Fibroblast of skin of right biceps (primary cell): ENCODE measurements at places on chromosomes 3 and 15.
A peak's percentile ranks its signal among the peaks of the same experiment; 100 is the strongest.

DNA sequence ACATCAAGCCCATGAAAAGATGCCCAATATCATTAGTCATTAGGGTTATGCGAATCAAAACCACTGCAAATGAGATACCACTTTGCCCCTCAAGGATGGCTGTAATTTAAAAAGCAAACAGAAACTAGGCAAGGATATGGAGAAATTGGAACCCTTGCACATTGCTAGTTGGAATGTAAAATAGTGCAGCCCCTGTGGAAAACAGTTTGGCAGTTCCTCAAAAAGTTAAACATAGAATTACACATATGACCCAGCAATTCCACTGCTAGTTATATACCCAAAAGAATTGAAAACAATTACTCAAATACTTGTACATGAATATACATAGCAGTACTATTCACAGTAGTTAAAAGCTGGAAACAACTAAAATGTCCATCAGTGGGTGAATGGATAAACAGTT, 186.8 kb upstream of the CGNL1 start:
- no peak for DNase-seq

GRCh38 chr3:190718097-190718496, 144.4 kb downstream of the GMNC start:
- no peak for DNase-seq

- peak; percentile 66 for DNase-seq
Observed at GRCh38 chr3:117019082-117019713, 309.6 kb downstream of the TUSC7 start.

DNA sequence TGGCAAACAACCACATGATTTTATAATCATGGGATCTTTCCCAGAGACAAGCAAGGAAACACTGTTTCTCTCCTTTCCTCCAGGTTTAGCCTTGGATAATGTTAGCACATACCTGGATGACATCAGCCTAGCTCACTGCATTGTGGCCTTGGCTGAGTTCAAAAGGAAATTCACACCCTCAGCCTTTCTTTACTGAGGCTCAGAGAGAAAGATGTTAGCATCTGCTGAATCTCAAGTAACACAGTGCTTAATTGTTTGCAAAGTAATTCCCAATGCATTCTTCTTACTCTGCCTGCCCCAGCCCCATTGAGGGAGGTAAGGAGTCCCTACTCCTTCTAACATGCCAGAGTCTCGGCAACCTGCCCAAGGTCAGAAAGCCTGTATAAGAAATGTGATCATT, 432.2 kb upstream of the LMCD1 start:
- DNase-seq, result no peak

GRCh38 chr3:14605067-14605466, 46.5 kb upstream of the CCDC174 start:
- DNase-seq, result peak; percentile 73

- DNase-seq, result no peak
Observed at GRCh38 chr3:188589071-188589470, 435.1 kb downstream of the LPP start.

GRCh38 chr15:34085746-34086145, 15.9 kb downstream of the EMC7 start:
- DNase-seq, result no peak

DNA sequence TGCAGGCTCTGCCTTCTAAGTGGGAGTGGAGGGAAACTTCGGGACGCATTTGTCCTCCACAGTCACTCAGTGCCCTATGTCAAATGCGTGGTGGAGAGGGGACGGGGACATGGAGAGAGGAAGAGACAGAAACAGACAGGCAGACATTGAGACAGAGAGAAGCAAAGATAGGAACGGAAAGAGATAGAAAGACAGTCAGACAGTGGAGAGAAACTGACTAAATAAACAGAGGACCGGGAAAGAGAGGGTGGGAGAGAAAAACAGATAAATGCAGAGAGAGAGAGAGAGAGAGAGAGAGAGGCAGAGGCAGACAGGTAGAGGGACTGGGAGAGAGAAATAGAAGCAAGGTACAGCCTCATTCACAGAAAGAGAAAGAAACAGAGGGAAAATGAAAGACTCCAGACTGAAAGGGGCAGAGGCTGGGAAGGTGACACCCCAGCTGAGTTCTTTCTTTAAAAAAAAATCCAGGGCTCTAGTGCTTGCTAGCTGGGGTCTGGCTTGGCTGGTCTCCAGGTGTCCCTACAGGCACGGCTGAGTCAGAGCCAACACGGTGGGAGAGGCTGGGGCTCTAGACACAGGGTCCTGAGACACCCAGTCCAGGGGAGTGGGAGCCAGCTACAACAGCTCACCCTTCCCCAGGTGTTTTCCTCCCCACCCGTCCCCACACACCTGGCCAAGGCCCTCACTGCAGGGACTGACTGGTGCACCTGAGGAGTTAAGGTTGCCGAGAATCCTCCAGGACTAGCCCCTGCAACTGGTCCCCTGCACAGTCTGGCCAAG, 506.1 kb upstream of the PROK2 start:
- no peak for DNase-seq

DNA sequence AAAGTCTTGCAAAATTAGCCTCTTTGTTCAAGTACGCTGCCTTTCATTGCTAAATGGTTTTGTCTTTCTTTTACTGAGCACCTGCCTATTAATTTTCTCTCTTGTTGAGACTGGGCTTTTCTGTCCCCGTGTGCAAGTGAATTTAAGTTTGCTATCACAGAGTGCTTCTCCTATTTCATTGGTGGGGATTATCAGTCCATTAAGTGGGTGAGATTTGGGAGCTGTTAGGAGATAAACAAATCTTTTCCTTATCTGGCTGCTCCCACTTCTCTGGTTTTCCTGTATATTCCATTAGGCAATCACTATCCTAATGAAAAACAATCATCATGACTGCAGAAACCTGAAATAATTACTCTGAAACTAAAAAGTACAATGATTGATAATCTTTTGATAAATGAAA, 254.2 kb downstream of the NR1D2 start:
- DNase-seq, result no peak

DNA sequence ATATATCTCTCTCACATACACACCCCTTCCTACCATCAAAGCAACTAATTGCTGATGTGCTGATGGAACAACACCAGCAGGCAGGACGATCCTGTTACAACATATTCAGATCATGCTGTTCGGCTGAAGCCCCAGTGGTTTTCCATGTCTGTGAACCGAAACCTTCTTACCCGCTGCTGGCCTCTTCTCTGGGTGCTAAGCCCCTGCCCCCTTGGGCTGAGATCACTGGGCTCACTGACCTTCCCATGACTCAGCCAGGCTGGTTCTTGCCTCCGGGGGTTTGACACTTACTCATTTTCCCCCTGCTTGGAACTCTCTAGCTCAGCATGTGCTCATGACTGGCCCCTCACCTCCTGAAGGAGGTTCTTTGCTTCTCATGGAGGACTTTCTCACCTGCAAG, 122.0 kb upstream of the RGMA start:
- peak; percentile 25 for DNase-seq

DNA sequence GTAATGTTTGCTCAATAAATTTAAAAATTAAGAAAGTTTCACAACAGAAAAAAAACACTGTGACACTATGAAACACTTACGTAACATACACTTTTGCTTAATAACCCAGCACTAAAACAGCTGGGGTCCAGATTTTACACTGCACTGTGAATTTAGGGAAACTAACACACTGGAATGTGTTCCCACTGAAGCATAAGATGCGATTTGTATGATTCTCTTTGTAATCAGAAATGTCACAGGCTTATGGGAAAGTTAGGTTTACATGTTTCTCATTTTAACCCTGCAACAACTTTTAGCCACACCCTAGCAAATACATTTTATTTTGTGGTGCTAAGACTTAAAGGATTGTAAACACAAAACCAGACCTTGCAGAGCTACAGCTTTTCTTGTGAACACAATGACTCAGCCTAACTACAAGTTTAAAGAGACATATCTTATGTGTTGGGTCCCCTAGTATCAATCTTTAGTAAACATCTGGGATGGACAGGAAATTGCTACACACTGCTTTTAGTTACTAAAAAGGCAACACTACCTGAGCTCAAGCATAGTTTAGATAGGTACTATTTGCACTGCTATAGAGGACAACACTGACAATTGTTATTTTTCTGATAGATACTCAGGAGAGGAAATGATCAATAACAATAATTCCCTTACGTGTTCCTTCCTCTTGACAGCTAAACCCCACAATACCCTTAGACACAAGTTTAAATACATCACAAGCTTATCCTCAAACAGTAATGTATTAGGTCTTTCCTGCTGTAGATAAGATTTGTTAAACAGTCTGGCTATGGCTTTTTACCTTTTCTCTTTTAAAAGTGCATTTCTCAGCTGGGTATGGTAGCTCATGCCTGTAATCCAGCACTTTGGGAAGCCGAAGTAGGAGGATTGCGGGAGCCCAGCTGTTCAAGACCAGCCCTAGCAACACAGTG, 3.8 kb downstream of the PLD1 start:
- peak; percentile 63 for DNase-seq

DNA sequence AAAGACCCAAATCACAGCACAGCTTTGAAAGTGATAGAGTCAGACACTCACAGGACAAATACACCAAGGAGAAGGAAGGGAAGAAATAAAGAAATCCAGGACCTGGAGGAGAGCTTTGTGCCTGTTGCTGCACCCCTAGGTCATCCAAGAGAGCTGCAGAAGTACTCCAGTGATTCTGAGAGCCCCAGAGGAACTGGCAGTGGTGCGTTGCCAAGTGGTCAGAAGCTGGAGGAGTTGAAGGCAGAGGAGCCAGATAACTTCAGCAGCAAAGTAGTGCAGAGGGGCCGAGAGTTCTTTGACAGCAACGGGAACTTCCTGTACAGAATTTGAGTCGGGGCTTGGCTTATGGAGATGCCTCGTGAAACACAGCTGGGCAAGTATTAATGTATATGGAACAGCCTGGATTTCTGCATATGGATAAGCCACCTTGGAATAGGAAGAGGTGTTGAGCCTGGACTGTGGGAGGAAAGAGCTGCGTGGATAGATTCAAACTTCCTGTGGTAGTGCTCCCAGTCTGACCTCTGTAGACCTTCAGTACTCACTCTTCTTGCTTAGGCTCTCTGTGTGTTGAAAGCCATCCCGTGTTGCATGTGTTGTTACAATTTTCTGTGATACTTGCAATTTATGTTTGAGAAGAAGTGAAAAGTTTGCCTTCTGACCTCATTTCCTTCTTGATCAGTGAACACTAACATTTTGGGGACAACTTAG, 6.1 kb downstream of the NGRN start:
- DNase-seq, result no peak

DNA sequence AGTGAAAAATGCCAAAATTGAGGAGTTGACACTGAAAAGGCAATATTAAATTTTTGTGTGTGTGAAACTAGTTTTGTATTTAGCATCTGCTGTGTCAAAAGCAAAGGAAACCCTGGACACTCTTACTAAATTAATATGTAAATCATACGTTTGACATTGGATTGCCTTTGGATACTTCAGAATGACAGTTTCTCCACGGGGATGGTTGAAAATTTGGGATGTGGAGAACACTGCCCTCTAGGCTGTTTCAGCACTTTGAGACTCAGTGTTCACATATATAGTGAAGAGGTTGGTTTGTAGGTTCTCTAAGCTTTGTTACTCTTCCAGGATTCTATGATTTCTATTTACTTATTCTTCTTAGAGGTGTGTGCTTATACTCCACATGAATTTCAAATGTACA, 3.0 kb downstream of the ROBO2 start:
- no peak for DNase-seq

- no peak for DNase-seq
Observed at GRCh38 chr3:132879656-132880055, 157.4 kb upstream of the NPHP3 start.

GRCh38 chr15:100812802-100813201, 66.8 kb upstream of the ALDH1A3 start:
- no peak for DNase-seq

DNA sequence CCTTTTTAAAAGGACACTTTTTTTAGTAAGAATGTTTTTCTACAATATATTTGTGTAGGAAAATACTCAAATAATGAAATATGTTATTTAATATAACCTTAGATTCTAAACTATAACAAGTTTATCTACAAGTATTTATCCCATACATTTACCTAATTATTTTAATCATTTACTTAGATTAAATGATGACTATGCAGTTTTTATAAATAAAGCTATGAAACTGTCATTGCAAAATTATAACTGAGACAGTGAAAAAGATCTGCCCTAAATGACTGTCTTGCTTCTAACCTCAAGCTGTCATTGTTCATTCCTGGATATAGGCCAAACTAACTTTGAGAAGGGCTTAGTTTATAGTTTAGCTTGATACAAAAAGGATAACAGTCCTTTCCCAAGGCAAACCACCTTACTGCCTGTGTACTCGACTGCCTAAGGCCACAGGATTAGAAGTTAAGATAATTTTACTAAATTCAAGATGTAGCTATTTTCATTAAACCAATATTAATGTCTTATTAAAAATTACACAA, 84.1 kb downstream of the GLDN start:
- DNase-seq, result no peak

- no peak for DNase-seq
Observed at GRCh38 chr3:105853801-105854432, 14.9 kb downstream of the CBLB start.

- DNase-seq, result peak; percentile 74
Observed at GRCh38 chr3:107421170-107421792, 44.0 kb downstream of the CCDC54 start.

- DNase-seq, result no peak
Observed at GRCh38 chr15:89932880-89933279, 20.1 kb upstream of the ARPIN start.

DNA sequence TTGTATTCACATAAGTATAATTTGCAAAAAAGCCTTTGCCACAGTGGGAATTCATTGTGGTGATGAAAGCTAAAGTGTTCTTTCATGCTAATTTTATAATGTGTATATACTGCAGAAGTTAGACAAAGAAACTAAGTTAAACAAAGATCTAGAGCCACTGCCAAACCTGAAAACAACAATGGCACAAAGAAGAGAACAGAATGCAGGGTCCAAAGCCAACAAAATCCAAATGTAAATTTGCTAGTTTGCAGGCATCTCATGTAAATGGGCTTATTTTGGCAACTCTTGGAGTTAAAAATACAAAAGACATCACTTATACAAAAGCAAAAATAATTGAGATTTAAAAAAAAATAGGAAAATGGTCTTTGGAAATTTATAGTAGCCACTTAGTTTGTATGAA, 123.0 kb downstream of the TCF12 start:
- no peak for DNase-seq

- no peak for DNase-seq
Observed at GRCh38 chr3:122021811-122022401, at the start of gene ILDR1. TSS of gene ILDR1 (minus strand) at chr3:122022247. CDS start at chr3:122022077, 170 bp downstream.

DNA sequence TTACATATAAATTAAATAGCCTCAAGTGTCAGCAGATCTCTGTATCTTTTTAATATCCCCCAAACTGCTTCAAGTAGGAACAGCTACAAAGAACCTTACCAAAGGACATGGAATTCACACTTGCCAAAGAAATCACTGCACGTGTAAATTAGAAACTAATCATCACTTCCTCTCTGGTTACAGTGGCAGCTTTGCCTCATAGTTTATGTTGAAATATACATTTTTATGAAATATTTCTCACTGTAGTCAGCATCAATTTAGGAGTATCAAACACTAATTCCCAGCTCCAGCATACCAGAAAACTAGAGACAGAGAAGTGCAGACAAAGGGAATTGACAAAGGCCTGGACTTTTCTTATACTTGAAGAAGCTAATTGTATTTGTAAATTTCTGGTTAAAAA, 260.9 kb downstream of the TIGIT start:
- DNase-seq, result peak; percentile 72
